Heart left ventricle (tissue), 16 donors: ENCODE measurements at places on chromosomes 11 and 22. TPM values are rescaled to one million over a fixed set of nuclear protein-coding genes. Genes with fewer than 3 reads are reported as not detected.

Gene CASP4
- 11.1 TPM for total RNA-seq

- no peak for DNase-seq
Observed at GRCh38 chr11:13145461-13145860, 132.1 kb upstream of the BMAL1 start.

- no peak for DNase-seq
Observed at GRCh38 chr11:33116535-33116934, 44.7 kb downstream of the CSTF3 start.

Gene CDON
- 6.2 TPM for total RNA-seq

Gene PHF5A
- total RNA-seq, result 20.5 TPM

- no peak for DNase-seq
Observed at GRCh38 chr22:47012589-47013370, 250.3 kb downstream of the TBC1D22A start.

- no peak for DNase-seq
Observed at GRCh38 chr22:41787331-41787730, 13.1 kb upstream of the CCDC134 start.

DNA sequence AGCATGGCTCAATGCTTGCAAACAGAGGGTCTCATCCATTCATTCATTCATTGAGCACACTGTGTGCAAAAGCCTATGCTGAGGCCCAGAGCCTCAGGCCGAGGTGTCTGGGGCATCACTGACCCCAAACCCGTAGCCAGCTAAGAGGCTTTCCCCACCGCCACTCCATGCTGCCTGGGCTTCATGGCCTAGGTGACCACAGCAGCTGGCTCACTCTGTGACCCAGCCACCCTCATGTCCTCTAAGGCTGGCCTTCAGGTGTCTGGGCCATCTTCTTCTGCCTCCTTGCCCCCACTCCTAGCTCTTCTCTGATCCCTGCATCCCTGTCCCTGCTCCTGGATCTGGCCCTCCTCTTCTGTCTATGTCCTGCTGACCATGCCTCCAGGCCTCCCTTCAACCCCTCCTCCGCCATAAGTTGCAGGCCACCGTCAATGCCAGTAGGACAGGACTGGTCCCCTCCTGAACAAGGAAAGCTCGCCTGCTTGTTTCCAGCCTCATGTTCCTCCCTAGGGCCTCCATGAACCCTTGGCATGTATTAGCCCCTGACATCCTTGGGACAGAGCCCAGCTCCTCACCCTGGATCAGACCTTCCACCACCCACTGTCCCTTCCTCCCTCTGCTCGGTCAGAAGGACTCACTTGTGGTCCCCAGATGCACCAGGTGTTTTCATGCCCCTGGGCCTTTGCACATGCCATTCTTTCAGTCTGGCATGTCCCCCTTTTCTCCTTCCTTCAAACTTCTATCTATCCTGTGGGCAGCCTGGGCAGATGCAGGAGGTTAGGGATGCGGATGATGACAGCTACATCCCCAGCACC lies 92.8 kb downstream of the MYEOV start:
- DNase-seq, result no peak

Gene NPAS4
- total RNA-seq, result not detected

Gene POU2AF3
- not detected for total RNA-seq

Gene P2RX6
- 1.7 TPM for total RNA-seq

Gene ADORA2A
- 5.3 TPM for total RNA-seq

GRCh38 chr11:75155570-75156422 lies 4.9 kb downstream of the SLCO2B1 start:
- no peak for DNase-seq

GRCh38 chr11:70503468-70504221 lies 105.3 kb downstream of the CTTN start:
- no peak for DNase-seq

- no peak for DNase-seq
Observed at GRCh38 chr11:94884376-94884775, 89.0 kb downstream of the CWC15 start.

DNA sequence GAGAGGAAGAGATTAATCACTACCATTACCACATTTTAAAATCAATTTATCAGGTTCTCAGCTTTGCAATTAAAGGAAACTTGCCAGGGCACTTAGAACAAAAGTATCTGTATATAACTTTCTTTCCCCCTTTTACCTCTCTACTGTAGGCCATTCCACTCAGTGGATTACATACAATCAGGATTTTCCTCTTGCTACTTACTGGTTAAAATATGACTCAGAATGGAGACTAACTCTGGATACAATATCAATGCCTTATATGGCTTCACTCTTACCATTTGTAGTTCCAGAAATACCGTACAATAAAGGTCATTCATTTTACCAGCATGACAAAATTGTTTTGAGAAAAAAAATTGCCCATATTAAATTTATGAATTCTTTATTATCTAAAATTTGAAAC lies 706.8 kb downstream of the KCNA4 start:
- no peak for DNase-seq

- DNase-seq, result no peak
Observed at GRCh38 chr11:118849825-118850224, 33.9 kb upstream of the CXCR5 start.

- no peak for DNase-seq
Observed at GRCh38 chr11:116397602-116398084, 375.1 kb downstream of the BUD13 start.

- DNase-seq, result no peak
Observed at GRCh38 chr11:100383357-100383865, 303.7 kb upstream of the ARHGAP42 start.

- DNase-seq, result peak; percentile 88
Observed at GRCh38 chr11:96306933-96307775, 35.8 kb downstream of the MAML2 start.

Gene GDPD4
- not detected for total RNA-seq

Gene APOL5
- not detected for total RNA-seq

- no peak for DNase-seq
Observed at GRCh38 chr11:133803026-133803425, 42.3 kb downstream of the SPATA19 start.

GRCh38 chr11:118213201-118213600 lies 11.6 kb downstream of the JAML start:
- no peak for DNase-seq

Gene CFAP300
- total RNA-seq, result 0.56 TPM

Gene GNG3
- 0.34 TPM for total RNA-seq

Gene MS4A12
- not detected for total RNA-seq

DNA sequence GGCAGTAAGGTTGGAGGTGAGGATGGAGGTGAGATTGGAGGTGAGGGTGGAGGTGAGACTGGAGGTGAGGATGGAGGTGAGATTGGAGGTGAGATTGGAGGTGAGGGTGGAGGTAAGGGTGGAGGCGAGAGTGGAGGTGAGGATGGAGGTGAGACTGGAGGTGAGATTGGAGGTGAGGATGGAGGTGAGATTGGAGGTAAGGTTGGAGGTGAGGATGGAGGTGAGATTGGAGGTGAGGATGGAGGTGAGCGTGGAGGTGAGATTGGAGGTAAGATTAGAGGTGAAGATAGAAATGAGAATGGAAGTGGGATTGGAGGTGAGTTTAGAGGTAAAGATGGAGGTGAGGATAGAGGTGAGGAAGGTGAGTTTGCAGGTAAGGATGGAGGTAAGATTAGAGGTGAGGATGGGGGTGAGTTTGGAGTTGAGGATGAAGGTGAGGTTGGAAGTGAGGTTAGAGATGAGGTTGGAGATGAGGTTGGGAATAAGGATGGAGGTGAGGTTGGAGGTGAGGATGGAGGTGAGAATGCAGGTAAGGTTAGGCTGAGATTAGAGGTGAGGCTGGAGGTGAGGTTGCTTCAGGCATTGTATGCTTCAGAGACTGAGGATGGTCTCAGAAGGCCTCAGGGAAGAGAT lies 12.2 kb downstream of the NCF4 start:
- no peak for DNase-seq

GRCh38 chr11:111454561-111455192 lies 57.5 kb downstream of the BTG4 start:
- DNase-seq, result no peak

GRCh38 chr22:30472994-30473720 lies 1.3 kb upstream of the SEC14L3 start:
- DNase-seq, result no peak

Gene MPEG1
- total RNA-seq, result 7.1 TPM

- DNase-seq, result peak; percentile 79
Observed at GRCh38 chr11:114179234-114179941, 116.8 kb upstream of the NNMT start.

DNA sequence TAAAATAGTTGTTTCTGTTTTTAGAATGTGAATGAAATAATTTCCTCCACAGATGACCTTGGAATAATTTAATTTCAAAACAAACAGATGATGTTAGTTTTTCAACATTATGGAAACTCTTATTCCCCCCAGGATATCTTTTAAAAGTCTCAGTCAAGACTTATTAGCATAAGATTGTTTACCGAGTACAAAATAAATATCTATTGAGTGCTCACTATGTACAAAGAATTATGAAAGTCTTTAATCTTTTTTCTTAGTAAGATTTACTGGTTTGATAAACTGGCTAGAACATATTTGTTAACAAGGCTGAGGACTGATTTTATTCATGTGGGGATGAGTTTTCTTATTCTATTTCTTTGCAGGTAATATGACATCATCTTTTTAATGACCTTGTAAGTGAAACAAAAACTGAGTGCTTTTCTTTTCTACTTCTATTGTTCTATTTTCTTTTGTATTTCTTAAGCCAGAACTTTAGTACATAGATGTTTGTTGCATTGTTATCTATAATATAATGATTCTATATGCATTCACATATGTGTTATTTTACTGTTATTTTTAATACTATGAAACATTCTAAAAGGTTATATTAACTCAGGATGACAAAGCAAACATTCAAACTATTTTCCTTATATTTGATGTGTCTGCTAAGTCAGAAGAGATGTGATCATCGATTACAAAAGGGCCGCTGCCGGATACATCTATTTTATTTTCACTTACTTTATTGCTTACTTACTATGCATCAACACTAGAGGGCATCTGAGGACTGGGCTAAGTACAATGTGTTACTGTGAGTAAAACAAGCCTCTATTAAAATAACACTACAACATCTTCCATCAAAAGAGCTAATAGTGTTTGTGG lies 111.0 kb upstream of the ARHGAP42 start:
- no peak for DNase-seq

GRCh38 chr11:31958076-31958735 lies 132.7 kb upstream of the RCN1 start:
- peak; percentile 63 for DNase-seq

GRCh38 chr22:38602166-38602565 lies 32.2 kb upstream of the DMC1 start:
- no peak for DNase-seq

DNA sequence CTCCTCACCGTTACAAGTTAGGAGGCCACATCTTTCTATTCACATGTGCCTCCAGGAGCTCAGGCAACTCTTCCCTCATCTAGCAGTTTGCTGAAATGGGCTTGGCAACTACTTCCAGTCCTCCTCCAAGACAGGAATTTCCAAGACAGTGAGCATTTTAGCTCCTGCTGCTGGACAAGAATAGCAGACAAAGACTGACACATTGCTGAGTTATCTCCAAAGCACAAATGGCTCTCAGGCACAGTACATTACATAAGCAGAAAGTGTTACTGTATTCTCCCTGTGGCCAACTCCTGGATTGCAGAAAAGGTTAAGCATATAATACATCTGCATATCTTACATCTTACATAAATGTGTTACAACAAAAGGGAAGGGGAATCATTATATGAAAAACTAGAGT lies 83.2 kb upstream of the POU2AF2 start:
- DNase-seq, result no peak

Gene IFT27
- 28.4 TPM for total RNA-seq

Gene TEX12
- total RNA-seq, result not detected

GRCh38 chr11:33769542-33769941 lies 4.8 kb downstream of the FBXO3 start:
- DNase-seq, result no peak

DNA sequence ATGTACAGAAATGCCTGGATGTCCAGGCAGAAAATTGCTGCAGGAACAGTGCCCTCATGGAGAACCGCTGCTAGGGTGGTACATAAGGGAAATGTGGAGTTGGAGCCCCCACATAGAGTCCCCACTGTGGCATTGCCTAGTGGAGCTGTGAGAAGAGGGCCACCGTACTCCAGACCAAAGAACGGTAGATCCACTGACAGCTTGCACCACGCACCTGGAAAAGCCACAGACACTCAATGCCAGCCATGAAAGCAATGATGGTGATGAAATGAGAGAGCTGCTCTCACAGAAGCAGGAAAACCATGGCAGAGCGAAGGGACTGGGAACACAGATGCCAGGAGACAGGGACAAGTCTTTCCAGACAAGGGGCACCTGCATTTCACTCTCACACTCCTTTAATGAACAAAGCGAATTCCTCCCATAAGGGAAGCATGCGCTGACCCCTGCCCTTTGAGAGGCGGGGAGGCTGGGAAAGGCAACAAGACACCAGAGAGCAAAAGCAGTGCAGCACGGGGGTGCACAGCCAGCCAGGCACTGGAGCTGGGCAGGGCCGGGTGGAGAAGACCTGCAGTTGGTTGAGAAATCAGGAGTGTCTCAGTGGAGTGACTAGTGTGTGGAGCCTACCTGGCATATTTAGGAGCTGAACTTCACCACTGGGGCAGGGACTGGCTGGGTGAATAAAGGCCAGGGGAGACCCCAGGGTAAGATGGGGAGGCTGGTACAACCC lies 1025.2 kb downstream of the TBC1D22A start:
- no peak for DNase-seq

Gene MFRP
- not detected for total RNA-seq

DNA sequence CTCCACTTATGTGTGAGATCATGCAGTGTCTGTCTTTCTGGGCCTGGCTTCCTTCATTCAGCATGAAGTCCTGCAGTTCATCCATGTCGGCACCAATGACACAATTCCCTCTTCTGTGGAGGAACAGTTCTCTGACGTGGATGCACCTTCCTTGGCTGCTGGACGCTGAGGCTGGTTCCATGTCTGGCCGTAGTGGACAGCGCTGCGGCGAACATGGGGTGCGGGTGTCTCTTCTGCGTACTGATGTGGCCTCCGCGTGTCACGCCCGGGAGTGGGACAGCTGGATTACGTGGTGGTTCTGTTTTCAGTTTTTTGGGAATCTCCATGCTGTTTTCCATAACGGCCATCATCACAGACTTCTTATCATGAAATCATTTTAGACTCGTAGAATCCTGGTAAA lies 16.9 kb upstream of the MUC2 start:
- DNase-seq, result no peak

DNA sequence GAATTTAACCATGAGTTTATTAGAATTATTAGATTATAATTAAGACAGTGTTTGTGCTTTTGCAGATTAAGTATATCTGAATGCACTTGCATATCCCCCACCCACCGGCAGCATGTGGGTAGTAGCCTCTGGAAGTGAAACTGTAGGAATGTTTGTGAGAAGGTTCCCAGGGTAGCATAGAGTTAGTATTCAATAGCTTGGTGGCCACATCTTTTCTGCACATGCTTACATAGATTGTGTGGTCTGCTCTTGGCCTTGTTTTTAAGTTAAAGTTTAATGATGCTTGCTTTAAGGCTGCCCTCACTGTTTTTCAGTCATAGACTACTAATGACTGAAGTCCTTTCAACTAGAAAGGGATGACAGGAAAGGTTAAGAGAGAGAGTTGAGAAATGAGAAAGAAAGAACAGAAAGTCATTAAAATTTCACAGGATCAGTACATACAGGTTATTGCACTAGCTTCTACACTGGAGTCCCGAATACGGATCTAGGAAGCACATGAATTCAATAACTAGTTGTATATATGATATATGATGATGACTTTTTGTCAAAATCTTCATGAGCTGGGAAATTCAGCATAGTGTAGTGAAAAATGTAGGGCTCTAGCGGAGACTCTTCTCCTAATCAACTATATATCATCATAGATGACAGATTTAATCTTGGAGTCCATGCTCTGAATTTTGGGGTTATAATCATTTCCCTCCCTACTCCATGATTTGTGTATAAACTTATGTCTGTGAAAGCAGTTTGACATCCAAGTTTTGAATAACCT lies 137.1 kb downstream of the ARHGAP42 start:
- no peak for DNase-seq
